ENCODE measurements at places on chromosomes 7 and 10.
A peak's percentile ranks its signal among the peaks of the same experiment; 100 is the strongest.

GRCh38 chr10:6494936-6495592, 85.0 kb downstream of the PRKCQ start:
- no peak for DNase-seq

- no peak for DNase-seq
Measured at GRCh38 chr7:46566097-46566774, 645.2 kb upstream of the IGFBP3 start.

- DNase-seq, result no peak
Measured at GRCh38 chr10:49831352-49832035, 69.4 kb upstream of the OGDHL start.

- DNase-seq, result no peak
Measured at GRCh38 chr10:17793823-17794644, 15.1 kb upstream of the MRC1 start.

- no peak for DNase-seq
Measured at GRCh38 chr10:64846700-64847099, 1325.5 kb downstream of the REEP3 start.

- DNase-seq, result peak; percentile 49
Measured at GRCh38 chr7:50721160-50721559, 61.5 kb downstream of the GRB10 start.

DNA sequence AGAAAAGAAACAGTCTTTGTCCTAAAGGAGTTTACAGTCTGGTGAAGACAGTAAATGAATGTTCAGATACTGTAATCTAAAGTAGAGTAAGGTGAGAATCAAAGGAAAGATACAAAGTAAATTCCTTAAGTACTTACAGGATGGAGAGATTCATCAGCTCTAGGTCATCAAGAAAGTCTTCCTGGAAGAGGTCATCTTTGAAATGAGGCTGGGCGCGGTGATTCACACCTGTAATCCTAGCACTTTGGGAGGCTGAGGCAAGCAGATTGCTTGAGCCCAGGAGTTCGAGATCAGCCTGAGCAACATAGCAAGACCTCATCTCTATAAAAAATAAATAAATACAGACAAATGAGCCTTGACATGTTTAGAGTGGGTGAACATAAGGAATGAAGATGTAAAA, 18.3 kb downstream of the FHIP2A start:
- DNase-seq, result no peak

DNA sequence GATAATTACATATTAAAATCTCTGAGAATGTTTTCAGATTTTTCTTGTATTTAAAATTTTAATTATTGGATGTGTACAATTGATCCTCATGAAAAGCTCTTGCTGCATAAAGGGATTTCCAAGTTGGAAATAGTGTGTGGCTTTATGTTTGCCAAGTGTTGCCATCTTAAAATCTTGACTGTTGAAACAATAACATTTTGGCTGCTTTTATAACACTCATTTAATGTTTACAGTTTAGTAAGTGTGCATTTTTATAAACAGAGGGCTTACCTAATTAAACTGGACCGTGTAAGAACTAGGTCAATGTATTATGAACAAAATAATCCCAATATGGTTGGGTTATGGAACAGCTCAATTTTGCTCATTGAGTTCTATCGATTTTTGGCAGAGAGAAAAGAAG, 23.9 kb downstream of the SEMA3A start:
- no peak for DNase-seq
